Panc1 (cell line): ENCODE measurements at places on chromosomes 12 and 14.

- no peak for DNase-seq
Measured at GRCh38 chr12:8612629-8613028, at the start of gene AICDA. Gene AICDA (minus strand): TSS chr12:8612859. CDS start chr12:8612767, 92 bp downstream.

DNA sequence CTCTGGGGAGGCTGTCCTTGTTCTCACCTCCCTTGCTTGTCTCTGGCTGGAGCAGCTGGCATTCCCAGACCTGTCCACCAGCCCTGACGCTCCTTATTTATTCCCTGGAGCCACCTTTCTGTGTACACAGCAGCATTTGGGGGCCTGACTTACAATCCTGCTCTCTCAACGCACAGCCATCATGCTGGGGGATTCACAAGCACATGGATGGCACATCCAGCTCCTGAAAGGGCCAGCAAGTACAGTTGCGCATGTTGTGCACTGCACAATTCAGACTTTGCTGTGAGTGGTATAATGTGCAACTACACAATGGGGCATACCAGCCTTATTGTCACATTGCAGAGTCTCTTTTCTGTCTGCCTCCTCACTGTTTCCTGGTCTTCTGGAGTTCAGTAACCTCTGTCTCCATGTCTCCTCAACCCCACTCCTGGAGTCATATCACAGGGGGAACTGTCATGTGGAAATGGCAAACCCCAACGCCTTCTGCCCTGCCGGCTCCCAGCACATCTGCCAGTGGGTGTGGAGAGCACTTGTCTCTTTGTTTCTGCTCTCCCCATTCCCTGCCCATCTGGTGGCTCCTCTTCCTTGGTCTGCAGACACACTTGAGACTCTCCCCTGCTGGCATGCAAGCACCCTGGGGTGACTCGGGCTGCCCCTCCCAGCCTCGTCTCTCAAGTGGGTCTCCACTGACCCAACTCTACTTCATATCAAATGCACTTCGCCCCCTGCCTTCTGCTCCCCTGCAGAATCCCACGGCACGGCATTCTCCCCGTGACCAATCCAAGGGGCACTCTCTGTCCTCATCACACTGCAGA, 41.2 kb upstream of the MEG3 start:
- no peak for DNase-seq

GRCh38 chr12:92493816-92494215, 209.0 kb upstream of the PLEKHG7 start:
- DNase-seq, result no peak

GRCh38 chr12:131540138-131540623, 170.7 kb upstream of the SFSWAP start:
- no peak for DNase-seq

DNA sequence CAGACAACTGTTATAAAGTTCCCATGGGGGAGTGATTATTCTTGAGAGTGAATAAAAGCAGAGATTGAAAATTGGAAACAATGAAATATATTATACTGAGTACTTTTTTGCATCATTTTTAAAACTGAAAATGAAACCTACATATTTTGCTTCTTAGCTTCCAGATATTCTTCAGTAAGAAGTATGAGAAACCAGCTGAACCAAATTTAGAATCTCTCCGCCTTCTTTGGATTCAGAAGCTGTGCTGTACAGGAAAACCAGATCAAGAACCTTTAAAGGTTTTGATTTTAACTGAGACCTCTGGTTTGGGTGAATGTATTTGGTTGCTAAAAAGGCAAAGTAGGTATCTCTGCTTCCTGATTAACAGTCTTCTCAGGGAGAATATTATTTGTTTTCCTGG, 109.4 kb downstream of the AKAP6 start:
- no peak for DNase-seq

DNA sequence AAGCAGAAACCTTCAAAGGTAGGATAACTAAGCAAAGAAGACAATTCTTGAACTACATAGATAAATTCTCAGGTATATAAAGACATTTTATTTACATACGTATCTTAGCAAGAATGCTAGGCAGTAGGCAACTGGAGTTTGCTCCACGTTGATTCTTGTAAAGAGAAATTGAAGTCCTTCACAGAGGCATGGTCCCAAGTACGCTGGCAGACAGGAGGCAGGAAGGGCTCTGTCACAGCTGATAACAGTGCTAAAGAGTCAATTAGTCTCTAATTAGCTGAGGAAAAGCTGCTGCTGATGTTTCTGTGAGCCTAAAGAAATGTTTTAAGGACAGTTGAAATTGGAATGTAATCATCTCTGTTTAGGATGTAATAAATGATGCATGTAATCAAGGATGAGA, 146.8 kb downstream of the METTL25 start:
- no peak for DNase-seq

DNA sequence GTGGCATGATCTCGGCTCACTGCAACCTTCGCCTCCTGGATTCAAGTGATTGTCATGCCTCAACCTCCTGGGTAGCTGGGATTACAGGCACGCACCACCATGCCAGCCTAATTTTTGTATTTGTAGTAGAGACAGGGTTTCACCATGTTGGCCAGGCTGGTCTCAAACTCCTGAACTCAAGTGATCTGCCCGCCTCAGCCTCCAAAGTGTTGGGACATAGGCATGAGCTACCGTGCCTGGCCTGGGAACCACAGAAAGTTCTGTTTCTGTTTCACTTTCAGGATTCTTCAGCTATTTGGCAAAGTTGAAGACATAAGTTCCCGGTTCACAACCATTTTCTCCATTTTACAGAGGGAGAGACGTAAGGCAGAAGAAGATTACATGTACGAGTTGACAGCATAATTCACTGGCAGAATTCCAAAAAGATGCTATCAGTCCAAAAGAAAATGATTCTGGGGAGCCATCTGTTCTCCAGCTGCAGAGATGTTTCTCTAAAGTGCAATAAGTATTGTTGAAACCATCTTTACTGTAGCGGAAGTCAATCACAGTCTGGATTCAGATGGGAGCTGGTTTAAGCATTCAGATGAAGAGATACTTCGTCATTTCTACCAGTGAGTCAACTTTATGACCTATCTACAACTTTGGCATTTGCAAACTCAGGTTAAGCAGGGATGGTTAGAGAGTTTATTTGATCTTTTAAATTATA, 8.1 kb upstream of the RNF34 start:
- DNase-seq, result no peak

DNA sequence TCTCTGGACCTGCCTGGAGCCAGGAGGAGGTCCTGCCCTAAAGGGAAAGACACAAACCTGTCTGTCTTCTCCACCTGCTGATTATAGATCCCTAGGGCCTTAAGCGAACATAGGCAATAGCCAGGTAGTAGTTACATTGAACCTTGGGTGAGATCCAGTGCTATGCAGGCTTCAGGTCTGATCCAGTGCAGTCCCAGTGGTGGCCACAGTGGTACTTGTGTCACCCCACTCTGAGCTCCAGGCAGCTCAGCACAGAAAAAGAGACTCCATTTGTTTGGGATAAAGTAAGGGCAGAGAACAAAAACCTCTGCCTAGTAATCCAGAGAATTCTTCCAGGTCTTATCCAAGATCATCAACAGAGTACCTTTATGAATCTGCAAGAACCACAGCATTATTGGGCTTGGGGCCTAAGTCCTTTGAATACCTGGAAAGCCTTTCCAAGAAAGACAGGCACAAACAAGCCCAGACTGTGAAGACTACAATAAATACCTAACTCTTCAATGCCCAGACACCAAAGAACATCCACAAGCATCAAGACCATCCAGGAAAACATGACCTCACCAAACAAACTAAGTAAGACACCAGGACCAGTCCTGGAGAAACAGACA, 60.4 kb upstream of the KTN1 start:
- no peak for DNase-seq
